NCI-H524 (cell line): ENCODE measurements at places on chromosomes 12 and 14.

DNA sequence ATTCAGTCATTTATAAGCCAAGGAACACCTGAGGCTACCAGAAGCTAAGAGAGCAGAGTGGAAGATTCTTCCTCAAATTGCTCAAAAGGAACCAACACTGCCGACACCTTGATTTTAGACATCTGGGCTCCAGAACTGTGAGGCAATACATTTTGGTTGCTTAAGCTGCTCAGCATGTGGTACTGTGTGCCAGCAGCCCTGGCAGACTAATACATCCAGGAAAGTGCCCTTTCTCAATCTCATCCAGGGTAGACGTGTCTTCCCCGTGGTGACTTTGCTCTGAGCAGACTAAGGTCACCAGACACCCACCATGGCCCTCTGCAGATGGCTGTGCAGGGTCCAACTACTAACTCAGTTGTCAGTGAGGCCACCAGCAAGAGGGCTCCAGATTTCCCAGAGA is 122.8 kb downstream of the VRK1 start:
- no peak for DNase-seq

- DNase-seq, result no peak
These were observed 18.5 kb downstream of the ANHX start for GRCh38 chr12:133217219-133217618.

DNA sequence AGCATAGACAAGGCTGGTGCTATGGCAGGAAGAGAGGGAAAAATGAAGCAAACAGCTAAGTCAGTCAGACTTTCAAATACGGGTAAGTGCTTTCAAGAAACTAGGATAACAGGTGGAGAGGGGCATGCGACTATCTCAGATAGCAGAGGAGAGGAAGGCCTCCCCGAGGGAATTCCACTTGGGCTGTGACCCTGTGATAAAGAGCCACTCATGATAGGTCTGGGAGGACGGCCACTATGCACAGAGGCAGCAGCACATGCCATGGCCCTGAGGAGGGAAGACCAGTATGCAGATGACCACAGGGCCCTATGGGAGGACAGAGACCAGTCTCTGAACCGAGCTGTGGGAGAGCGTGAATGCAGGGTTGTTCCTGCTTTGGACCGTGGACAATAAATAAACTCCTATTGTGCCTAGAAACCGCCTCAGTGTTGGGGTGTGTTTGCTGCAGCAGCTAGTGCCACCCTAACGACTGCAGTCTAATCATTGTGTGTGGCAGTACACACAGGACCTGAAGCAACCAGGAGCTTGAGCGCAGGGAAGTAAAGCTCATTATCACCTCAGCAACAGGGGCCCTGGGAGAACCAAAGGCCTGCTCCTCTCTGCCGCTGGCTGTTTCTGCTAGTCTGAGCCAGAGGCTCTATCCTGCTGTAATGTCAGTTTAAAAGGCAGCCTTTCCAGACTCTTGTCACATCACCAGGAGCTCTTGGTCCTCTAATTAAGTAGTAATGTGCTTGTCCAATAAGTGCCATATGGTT is 119.1 kb downstream of the CACNA1C start:
- peak; percentile 89 for DNase-seq

GRCh38 chr14:50021261-50022031 is 94.9 kb downstream of the VCPKMT start:
- no peak for DNase-seq

DNA sequence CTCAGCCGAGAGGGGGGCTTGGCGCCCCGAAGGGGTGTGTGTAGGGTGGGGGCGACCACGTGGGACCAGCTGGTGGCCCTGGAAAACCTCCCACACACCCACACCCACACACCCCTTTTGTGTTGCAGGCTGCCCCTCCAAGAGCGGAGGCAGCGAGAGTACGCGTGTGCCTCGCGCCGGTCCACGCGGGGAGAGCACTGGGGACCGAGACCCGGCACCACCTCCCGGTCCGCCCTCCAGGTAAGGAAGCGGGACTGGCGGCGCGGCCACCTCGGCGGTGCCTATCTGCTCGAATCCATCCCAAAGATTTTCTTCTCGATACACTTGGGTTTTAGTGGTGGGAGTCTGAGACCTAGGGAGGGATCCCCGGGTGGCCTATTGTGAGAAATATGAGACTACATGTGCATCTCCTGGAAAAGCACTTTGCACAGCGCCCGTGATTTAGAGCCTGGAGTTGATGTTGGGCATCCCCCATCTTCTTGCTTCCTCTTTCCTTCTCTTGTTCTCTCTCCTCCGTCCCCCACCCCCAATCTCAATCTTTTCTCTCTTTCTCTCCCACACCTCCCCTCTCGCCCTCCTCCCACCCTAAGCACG is 393 bp downstream of the SYT1 start:
- peak; percentile 59 for DNase-seq

- no peak for DNase-seq
These were observed 180.6 kb downstream of the LRRK2 start for GRCh38 chr12:40405419-40405818.

- no peak for DNase-seq
These were observed 110.1 kb upstream of the PELI2 start for GRCh38 chr14:56008150-56008549.

GRCh38 chr12:107223821-107224220 is 130.5 kb upstream of the CRY1 start:
- peak; percentile 97 for DNase-seq

DNA sequence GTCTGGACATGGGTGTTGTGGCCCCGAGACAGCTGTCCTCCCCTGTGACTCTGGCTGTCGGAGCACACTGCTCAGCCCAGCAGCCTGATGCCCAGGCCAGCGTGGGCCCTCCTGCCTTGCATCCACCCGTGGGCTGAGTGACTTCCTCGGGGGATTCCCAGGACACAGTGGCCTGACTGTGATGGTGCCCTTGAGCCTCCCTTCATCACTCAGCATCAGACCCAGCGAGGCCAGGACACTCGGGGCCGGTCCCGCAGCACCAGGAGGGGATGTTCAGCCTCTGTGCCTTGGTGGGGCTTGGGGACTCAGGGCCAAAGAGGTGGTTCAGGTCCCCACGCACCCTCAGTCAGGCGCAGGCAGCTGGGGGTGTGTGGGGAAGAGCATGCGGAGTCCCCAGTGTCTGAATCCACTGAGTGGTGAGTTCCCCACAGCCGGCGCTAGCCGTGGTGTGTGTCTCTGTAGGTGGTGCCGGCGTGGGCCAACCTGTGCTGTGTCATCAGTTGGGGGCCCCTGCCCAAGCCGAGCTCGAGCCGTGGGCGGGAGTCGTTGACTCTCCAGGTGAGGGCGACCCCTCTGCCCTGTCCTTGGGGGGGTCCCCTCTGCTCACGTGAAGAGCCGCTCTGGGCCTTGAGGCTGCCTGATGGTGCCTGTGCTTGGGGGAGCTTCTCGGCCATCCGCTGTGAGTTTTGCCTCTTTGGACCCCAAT is 185.8 kb downstream of the ADGRD1 start:
- DNase-seq, result no peak

DNA sequence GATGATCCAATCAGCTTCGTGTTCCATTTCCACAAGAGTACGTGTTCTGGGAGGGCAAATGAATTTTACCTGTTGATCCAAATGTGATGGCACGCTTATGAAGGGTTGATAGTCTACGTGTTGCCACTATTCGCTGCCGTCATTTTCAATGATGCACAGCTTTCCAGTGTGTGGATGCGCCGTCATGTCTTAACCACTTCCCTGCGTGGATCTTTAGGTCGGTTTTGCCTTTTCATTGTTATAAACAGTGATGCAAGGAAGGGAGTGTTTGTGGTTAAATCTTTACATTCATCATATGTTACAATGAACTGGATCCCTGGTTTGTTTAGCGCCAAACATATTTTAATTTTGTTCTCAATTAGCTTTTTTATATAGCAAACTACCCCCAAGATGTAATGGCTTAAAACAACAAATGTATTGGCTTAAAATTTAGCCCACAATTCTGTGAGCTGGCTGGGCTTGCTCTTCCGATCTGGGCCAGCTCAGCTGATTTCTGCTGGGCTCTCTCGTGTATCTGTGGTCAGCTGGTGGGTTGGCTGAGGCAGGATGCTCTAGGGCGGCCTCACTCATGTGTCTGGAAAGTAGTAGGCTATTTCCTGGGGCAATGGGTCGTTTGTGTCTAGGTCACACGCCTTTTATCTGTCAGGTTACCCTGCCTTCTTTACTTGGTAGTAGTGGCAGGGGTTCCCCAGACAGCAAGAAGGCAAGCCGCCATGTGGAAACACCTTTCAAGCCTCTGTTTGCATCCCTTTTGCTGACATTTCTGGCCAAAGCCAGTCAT is 176.7 kb downstream of the CRADD start:
- DNase-seq, result no peak

- DNase-seq, result no peak
These were observed at the start of gene BDKRB1 for GRCh38 chr14:96255501-96256366. Gene BDKRB1, plus strand, starts transcription at chr14:96256210. Its CDS starts 7,473 bp downstream, at chr14:96263683.

DNA sequence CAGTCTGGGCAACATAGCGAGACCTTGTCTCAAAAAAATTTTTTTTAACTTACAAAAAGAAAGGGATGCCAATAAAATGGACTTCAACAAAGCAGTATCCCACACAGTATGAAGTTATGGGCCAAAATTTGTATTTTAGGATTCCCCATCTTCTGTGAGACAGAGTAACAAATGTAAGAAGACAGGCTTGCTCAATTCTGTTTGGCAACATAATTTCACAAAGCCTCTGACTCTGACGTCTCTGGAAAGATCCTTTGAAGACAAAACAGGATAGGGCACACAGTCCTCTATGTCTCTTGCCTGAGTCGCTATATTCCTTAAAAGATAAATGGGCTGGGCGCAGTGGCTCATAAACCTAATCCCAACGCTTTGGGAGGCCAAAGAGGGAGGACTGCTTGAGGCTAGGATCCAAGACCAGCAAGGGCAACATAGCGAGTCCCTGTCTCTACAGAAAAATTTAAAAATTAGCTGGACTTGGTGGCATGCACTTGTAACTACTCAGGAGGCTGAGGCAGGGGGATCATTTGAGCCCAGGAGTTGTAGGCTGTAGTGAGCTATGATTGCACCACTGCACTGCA is 1.1 kb upstream of the HOMEZ start:
- DNase-seq, result no peak

DNA sequence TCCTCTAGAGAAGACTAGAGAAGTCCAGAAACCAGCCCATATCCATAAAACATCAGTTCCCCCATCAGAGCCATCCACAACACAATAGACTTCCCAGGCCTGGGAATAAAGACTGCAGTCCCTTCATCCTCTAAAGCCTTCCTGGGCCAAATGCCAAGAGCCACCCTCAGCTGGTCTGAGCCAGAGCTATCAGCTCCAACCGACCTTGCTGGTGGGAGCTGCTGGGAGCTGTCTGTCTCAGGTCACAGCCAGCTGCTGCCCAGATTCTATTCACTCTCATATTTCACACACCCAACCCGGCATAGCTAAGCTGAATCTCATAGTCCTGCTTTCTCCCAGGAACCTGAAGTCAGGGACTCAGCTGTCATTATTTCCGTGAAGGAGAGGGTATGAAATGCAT is 10.9 kb upstream of the TFCP2 start:
- peak; percentile 93 for DNase-seq

- no peak for DNase-seq
These were observed 21.9 kb downstream of the ATF7IP start for GRCh38 chr12:14387219-14387871.

GRCh38 chr14:96284430-96284829 is 28.4 kb downstream of the BDKRB1 start:
- no peak for DNase-seq

DNA sequence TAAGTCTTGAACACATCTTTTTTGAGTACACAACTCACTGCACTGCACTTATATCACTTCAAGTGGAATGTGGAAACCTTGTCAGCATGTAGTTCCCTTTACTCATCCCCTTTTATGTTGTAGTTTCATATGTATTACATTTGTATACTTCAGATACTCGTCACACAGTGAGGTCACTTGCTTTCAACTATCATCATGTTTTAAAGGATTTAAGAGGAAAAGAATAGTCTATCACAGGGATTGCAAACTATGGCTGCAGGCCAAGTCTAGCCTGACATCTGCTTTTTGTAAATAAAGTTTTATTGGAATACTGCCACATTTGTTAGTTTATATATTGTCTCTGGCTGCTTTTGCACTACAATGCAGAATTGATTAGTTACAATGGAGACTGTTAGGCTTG is 24.3 kb downstream of the CNOT2 start:
- no peak for DNase-seq

DNA sequence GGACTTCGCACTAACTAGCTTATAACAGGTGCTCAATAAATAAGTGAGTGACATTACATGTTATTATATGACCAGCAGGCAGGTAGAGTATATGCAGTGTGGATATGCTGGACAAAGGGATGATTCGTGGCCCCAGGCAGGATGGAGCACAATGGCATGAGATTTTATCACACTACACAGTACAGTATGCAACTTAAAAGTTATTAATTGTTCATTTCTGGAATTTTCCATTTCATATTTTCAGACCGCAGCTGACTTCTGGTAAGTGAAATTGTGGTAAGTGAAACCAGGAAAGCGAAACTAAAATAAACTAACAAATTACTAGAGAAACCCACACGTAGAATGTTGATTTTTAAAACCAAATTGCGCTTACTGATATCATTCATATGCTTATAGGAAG is 3.3 kb downstream of the PARP11 start:
- no peak for DNase-seq

DNA sequence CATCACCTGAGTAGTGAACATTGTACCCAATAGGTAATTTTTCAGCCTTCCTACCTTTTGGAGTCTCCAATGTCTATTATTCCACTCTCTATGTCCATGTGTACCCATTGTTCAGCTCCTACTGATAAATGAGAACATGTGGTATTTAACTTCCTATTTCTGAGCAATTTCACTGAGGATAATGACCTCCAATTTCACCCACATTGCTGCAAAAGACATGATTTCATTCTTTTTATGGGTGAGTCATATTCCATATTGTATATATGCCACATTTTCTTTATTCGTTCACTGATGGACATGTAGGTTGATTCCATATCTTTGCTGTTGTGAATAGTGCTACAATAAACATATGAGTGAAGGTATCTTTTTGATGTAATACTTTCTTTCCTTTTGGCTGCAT is 16.4 kb upstream of the BTG1 start:
- no peak for DNase-seq

- DNase-seq, result no peak
These were observed 40.2 kb upstream of the FBRSL1 start for GRCh38 chr12:132449565-132450417.

- DNase-seq, result no peak
These were observed 72.8 kb downstream of the GALNT4 start for GRCh38 chr12:89451841-89452251.

DNA sequence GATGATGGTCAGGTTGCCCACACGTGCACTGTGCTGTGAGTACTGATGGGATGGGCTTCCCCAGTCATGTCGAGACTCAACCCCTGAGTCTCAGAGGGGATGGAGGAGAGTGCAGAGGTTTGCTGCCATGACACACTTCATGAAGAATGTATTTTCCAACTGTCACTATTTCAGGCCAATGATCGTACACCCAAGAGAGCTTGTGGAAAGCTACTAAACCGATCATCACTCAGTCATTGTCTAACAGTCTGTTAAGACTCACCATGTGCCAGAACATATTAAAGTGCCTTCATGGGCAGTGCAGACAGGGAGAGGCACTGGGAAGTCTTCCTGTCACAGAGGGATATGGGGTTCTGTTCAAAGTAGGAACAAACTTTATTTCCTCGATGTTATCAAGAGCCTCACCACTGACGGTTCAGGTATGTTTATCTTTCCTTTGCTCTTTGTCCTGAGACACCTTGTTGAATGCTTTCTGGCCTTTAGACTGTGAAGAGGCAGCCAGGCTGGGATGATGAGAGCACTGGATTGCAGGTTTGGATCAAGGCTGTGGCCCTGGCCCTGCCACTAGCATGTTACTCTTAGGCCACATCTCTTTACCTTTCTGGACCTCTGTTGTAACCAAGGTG is 41.6 kb upstream of the NTF3 start:
- no peak for DNase-seq
